ENCODE measurements at places on chromosomes 16 and 17.

DNA sequence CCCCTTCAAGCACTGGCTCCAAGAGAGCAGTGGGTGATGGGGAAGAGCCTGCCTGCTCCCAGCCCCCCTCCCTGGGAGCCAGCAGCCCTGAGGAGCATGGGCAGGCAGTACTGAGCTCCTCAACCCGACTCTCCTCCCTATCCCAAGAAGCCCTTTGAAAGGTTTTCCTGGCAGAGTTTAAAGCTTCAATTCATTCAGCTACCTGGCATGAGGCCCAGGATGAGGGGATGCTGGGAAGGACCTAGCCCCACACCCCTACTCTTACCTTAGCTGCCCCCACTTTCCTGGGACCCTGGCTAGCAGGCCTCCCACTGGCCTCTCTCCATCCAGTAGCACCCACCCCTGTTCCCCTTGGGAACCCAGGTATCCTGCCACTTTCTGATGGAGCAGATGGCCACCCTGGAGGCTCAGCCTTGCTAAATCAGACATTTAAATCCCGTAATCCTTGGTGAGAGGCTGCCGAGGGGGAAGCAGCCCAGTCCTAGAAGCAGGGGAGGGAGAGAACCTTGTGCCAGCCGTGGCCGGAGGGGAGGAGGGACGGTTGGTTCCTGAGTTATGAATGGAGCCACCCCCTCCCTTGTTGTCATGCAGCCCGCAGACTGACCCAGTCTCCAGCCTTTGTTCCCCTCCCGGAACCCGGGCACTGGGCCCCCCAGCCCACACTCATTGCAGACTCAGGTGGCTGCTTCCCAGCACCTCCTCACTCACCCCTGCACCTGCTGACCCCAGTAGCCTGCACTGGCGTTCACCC, 17.1 kb downstream of the ATP1B2 start:
- no peak for DNase-seq

DNA sequence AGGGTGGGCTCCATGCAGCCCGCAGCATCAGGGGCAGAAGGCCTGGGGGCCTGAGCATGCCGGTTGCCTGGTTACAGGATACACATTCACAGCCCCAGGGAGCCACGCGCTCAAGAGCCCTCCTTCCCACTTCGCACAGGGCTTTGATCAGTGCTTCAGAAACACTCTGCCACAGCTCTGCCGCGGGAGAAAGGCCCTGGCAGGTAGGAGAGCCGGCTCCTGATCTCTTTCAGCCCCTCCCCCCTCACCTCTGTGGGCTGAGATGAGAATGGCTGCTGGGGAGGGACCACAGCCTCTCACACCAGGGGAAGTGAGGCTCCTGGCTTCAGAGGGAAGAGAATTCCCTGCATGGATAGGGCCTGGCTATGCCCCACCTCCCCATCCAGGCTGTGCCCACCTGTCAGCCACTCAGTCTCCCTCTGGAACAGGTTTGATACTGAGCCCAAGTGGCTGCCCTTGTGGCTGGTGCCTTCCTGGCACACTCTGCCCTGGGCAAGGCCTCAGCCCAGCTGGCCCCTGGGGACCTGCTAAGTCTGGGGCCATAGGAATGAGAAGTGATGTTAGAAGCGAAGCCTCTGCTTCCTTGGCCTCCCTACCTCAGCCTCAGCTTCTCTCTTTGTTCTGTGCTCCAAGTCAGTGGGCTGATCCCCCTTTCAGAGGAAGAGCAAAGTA, 8.6 kb downstream of the DOK4 start:
- no peak for DNase-seq

GRCh38 chr17:42623732-42624596, 14.5 kb downstream of the TUBG1 start:
- no peak for DNase-seq

GRCh38 chr17:58641887-58642311, 49.9 kb downstream of the TEX14 start:
- DNase-seq: no peak

GRCh38 chr16:57128771-57129389, 36.5 kb downstream of the CPNE2 start:
- peak; percentile 35 for DNase-seq

- no peak for DNase-seq
These were observed 21.7 kb downstream of the IL4R start for GRCh38 chr16:27335349-27336053.

Measured in stimulated activated naive CD4-positive, alpha-beta T cell (primary cell).